Body of pancreas (tissue), 4 donors: ENCODE measurements at places on chromosomes 13 and 19. TPM values are rescaled to one million over a fixed set of nuclear protein-coding genes. Genes with fewer than 3 reads are reported as not detected.

HSD17B14 gene
- 2.1 TPM for total RNA-seq

DNA sequence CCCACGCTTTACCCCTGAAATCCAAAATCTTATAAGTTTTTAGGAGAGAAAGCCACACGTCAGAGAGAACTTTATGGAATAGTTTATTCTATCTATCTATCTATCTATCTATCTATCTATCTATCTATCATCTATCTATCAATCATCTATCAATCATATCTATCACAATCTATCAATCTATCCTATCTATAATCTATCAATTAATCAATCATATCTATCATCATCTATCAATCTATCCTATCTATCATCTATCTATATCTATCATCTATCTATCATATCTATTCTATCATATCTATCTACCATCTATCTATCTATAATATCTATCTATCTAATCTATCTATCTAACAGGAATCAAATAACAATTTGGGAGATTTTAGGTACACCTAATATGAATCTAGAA lies 115.1 kb downstream of the FGF9 start:
- H3K36me3 ChIP-seq = no peaks in the 10 kb centered on the region
- H3K27me3 ChIP-seq = no peaks in the 10 kb centered on the region
- no peak overlapping the region for H3K4me3 ChIP-seq
- DNase-seq = no peak
- no peak overlapping the region for H3K27ac ChIP-seq

DNA sequence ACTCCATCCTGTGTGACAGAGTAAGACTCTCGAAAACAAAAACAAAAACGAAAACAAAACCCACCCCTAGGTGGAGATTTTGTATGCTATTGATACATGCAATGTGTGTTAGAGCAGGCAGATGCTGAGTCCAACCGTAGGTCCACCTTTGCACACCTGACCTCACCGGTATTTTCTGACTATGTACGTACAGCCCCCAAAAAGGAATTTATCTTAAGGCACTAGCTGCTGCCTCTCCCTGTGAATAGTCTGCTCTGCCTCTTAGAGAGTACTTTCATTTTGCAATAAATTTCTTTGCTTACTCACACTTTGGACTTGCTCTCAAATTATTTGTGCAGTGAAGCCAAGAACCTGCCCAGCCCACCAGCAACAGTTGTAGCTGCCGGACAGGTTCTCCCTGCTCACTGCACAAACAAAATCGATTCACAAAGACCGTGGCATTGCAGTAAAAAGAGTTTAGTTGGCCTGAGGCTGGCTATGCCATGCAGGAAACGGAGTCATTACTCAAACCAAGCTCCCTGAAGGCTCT lies 8.2 kb upstream of the ZNF77 start:
- no peak overlapping the region for H3K4me3 ChIP-seq
- peak overlapping the region; percentile 94 for H3K27ac ChIP-seq
- DNase-seq = peak; percentile 93
- H3K4me1 ChIP-seq = peaks cover 35% of the 10 kb centered on the region

- no peak overlapping the region for H3K4me3 ChIP-seq
- no peak overlapping the region for H3K27ac ChIP-seq
- peaks cover 41% of the 10 kb centered on the region for H3K4me1 ChIP-seq
- DNase-seq = no peak
These were observed 1.3 kb upstream of the GJB2 start for GRCh38 chr13:20193907-20194631.

ZNF154 gene
- 2.1 TPM for total RNA-seq

GRCh38 chr13:64332048-64332447 lies 2898.1 kb downstream of the PCDH9 start:
- no peak overlapping the region for H3K4me3 ChIP-seq
- H3K27me3 ChIP-seq = no peaks in the 10 kb centered on the region
- no peak overlapping the region for H3K27ac ChIP-seq
- H3K36me3 ChIP-seq = no peaks in the 10 kb centered on the region

CIRBP gene
- 630 TPM for total RNA-seq

DNA sequence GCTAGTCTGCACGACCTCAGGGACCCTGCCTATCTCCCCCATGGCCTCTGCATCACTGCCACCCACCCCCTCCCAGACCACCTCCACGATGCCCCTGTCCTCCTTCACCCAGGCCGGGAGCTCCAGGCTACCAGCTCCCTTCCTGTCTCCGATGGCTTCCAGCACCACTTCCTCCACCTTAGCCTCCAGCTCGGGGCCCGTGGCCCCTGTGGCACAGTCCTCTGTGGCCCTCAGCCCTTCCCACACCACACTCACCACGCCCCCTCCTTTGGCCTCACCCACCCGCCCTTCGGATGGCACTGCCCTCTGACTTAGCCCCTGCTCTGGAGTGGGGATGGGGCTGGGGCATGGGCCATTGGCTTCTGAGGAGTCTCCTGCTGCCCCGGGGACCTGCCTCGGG lies 7.2 kb downstream of the PALM3 start:
- H3K4me3 ChIP-seq = no peak overlapping the region
- peaks cover 20% of the 10 kb centered on the region for H3K4me1 ChIP-seq
- H3K27me3 ChIP-seq = no peaks in the 10 kb centered on the region
- DNase-seq = no peak
- no peak overlapping the region for H3K27ac ChIP-seq

DNA sequence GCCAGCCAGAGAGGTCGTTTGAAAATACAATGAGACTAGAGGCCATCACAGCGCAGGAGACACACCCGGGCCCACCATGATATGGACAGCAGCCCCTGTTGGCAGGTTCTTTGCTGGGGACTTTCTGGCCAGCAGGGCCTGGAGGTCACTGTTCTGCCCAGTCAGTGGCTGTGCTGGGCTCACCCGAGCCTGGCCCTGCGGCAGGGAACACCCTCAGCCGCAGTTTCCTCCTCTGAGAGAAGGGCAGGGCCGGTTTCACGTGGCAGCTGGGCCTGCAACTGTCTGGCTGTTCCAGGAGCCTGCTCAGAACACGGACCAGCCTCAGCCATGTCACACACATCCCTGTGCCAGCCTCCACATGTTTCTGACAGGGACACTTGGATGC lies 39.4 kb downstream of the ADPRHL1 start:
- H3K4me1 ChIP-seq = no peaks in the 10 kb centered on the region
- no peaks in the 10 kb centered on the region for H3K27me3 ChIP-seq
- H3K36me3 ChIP-seq = no peaks in the 10 kb centered on the region
- no peak overlapping the region for H3K4me3 ChIP-seq

DMKN gene
- total RNA-seq = 146 TPM

EHD2 gene
- total RNA-seq = 41.2 TPM
